ENCODE measurements at places on chromosomes 16 and 17.

DNA sequence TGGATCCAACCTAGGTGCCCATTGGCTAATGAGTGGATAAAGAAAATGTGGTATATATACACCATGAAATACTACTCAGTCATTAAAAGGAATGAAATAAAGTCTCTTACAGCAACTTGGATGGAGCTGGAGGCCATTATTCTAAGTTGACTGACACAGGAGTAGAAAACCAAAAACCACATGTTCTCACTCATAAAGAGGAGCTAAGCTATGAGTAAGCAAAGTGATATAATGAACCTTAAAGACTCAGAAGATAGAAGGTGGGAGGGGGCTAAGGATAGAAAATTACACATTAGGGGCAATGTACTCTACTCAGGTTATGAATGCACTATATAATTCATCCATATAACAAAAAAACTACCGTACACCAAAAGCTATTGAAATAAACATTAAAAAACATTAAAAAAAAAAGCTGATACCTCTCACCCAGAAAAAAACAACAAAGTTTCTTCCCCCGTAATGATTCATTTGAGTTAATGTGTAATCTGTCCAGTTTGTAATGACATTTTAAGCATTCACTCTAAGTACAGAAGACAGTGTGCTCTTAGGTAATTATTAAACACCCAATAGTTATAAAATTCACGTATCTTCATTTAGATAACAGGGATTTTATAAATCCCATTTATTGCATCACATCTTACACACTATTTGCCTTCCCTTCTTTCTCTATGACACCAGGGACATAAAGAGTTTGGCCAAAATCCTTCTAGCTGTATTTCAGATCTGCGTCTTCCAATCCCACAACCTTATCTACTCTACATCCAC lies 941.5 kb downstream of the CDH11 start:
- no peak for DNase-seq

GRCh38 chr16:25158401-25158800 lies 46.9 kb downstream of the LCMT1 start:
- no peak for DNase-seq

DNA sequence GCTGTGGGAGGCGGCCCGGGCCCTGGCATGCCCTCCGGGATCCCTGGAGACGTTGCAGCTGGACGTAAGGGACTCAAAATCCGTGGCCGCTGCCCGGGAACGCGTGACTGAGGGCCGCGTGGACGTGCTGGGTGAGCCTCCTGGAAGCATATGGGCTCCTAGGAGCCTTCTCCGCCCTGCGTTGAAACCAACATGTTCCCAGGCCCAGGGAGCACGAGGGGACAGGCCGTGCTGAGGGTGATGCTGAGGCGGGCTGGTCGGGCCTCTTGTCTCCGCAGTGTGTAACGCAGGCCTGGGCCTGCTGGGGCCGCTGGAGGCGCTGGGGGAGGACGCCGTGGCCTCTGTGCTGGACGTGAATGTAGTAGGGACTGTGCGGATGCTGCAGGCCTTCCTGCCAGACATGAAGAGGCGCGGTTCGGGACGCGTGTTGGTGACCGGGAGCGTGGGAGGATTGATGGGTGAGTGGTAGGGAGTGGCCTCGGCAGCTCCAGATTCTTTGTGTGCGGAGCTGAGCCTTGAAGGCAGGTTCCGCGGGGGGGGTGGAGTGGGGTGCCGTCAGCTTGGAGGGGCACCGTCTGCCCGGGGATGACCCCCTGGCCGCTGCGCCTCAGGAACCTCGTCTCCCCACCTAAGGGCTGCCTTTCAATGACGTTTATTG lies 567 bp downstream of the HSD17B1 start:
- no peak for DNase-seq

GRCh38 chr17:65477600-65477999 lies 83.8 kb downstream of the AXIN2 start:
- no peak for DNase-seq

GRCh38 chr17:65973237-65973636 lies 218.7 kb downstream of the CEP112 start:
- no peak for DNase-seq

DNA sequence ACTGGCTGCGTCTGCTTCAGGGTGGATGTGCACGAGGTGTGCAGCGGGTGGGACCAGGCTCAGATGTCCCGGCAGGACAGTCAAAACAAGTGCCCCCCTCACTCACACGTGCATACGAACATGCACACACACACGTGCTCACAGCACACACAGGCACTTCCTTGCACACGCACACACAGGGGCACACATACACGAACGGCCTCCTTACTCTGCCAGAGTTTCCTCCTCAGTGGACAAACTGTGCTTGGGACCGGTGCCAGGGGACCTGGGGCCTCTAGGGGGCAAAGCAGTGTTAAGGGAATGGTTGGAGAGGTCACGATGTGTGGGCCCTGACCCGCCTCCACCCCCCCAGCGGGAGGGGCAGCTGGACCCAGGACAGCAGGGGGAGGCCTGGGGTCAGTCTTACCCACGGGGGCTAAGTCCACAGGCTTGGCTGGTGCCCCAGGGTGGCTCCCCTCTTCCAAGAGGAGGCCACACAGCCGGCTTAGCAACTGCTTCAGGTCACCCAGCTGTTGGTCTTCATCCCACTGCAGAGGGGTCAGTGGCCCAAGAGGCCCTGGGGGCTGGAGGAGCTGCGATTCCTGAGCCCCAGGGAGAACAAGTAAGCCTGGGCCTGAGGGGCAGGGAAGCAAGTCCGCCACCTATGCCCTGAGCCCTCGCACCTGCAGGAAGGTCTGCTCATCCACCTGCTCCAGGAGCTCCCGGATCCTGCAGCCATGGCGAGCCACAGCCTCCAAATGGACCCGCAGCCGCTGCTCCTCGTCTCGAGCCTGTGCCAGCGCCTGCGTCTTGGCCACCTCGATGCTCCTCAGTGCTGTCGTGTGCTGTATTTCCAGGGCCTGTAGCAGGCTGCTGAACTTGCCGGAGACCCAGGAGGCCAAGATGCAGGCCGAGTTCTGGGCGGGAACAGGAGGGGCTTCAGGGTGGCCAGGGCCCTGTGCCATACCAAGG lies 4.9 kb downstream of the TRIM65 start:
- no peak for DNase-seq

- no peak for DNase-seq
These were observed 86.9 kb upstream of the HLF start for GRCh38 chr17:55177855-55178217.

- no peak for DNase-seq
These were observed 42.1 kb downstream of the ENGASE start for GRCh38 chr17:79116575-79117368.

GRCh38 chr17:50273654-50274040 lies 619 bp upstream of the TMEM92 start:
- no peak for DNase-seq

All from stimulated activated CD8-positive, alpha-beta memory T cell treated with anti-CD3 and anti-CD28 coated beads, Interleukin-4, amount 100 ng/mL, for 1 hour (primary cell).